Cortex of kidney (tissue), 1 donor: ENCODE measurements at places on chromosomes 1 and 21.

DNA sequence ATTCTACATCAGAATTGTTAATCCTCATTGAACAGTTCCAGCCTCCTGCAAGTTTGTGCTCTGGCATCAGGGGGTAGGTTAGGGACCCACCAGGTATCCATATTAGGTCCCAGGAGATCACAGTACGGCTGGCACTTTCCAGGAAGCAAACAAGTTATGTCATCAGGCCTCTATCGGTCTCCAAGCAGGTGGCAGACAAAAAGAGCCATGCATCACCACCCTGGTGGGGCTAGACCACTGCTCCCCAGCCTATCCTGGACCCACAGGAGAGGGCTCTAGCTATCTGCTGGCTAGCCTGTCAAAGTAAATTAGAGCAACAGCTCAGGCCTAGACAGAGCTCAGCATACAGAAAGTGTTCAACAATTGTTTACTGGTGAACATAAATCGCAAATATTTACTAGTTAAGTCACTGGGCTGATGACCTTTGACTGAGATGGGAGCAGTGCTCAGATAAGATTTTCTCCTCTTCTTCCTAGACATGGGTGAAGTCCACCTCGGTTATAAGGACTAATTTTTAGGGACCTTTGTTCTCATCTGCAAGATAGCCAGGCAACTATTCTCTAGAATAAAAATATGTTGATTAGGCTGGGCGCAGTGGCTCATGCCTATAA is 6.4 kb downstream of the NUAK2 start:
- no peak for DNase-seq

GRCh38 chr1:19154876-19155275 is 55.2 kb downstream of the UBR4 start:
- DNase-seq: no peak

- no peak for DNase-seq
Measured at GRCh38 chr1:69246109-69246508, 321.6 kb upstream of the LRRC7 start.

DNA sequence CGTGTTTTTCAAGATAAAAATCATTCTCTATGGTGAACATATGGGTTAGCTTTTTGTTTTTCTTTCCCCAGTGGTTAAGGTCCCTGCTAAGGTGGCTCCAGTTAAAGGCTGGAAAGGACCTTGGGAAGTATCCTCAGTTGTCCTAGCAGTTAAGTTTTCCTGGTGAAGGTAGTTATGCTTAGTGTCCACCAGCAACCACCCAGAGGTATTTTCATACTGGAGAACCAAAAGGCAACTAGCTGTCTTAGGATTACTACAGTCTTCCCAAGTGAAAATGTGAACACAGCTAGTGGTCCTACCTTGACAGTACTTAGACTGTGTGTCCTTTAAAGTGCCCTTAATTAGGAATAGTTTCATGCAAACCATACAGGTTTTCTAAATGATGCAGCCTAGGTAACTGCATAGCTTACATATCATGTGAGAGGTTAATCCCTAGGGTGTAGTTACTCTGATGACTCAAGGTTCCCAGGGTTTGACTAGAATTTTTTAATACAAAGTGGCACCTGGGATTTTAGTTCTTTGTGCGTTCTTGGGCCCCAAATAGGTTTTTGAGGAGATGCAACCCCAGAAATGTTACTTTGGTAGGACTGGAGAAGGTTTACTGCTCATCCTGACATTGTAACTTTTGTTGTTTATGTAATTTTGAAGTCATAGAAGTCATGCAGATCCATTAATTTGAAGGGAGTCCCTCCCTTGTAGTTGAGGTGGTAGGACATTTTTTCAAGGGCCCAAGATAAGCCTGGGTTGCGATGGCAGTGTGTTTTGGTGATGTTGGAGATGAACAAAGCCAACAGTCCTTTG is 36.5 kb downstream of the YY1AP1 start:
- no peak for DNase-seq

DNA sequence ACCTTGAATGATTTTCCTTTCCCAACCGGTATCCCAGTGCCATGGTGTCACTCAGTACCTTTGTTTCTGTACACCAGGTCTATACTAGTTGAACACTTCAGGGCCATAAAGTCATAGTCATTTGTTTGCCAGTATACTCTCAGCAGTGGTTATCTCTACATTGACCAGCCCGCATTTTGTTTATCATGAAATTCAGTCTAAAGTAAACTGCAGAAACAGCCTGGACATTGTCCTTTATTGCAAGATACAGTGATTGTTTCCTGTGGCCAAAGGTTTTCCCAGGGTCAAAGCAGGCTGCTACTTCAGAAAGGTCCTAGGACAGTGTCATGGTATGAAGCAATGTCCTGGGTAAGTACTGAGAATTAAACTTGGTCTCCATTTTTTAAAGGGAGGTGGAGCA is 407.4 kb downstream of the RWDD3 start:
- no peak for DNase-seq

- DNase-seq: no peak
Measured at GRCh38 chr1:157111396-157112165, 12.0 kb upstream of the ETV3L start.

DNA sequence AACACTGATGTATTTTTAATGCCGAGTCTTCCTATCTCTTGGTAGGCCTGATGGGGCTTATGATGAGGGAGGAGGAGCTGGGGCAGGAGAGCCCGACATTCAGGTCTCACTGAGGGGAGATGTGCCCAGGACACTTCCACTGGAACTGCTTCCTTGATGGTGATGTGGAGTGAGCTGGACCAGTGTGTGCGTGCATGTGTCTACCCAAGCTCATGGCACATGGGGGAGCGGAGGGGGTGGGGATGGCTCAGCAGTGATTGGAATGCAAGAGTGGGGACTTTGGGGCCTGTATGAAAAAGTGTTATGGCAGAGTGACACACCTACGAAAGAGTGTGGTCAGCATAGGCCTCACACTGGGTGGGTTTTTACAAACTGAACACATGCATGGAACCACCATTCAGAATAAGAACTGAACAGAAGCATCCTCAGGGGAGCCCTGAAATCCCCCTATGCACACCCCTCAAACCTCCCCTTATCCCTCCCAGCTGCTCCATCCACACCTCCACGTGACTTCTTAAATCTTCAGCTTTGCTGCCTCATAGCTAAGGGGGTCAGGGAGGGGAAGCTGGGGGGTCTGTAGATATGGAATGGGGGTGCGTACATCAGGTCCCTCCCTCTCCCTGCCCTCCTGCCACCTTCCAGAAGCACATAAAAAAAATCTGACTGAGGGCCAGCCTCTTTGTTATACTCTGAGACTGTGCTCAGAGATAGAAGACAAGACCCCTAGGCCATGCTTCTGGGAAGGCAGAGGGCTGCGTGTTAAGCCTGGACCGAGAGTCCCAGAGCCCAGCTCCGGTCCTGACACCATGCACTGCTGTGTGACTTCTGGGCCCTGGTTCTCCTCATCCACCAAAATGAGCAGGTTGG is 11.6 kb downstream of the IL6R start:
- DNase-seq: no peak

DNA sequence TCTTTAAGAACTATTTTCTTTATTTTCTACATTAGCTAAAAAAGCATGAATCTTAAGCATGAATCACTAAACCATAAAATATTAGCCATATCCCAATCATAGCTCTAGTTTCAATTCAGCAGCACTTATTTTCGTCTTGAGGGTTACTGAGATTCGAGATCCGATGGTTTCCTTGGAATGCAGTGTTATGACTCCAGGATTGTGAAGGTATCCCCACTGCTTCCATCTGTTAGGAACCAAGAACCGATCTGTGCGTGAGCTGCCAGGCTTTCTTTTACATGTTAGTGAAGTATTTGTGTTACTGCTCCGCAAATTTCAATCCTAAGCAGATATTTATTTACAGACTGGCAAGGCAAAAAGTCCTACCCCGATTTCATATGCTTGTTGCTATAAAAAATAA is 18.8 kb downstream of the TNFRSF9 start:
- DNase-seq: no peak

DNA sequence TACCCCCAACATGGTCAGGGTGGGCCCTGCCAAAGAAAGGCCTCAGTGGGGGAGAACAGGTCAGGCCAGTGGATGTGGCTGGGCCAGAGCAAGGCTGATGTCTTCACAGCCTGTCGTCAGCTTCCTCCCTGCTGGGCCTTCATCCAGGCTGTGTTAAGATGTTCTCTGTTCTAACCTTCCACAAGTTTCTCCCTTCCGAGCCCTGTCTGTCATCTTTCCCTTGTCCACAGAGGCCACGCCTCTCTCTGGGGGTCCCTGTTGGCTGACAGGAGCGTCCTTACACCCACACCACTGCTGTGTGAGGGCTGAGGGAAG is 36.2 kb downstream of the SIM2 start:
- no peak for DNase-seq

DNA sequence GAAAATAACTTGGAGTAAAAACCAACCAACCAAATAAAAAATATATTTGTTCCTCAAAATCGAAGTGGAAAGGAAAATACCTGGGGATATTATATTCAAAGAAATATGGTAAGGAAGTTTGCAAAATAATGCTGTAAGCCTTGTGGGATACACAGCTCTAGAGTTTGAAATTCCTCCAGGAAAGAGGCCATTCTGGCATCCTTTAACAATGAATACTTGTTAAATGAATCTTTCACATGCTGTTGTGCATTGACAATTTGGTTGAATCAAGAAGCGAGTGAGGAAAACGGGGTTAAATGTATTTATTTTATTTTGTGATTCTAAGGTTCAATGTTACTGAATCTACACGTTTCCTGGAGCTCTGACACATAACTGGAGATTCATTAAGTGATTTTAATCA is 30.5 kb upstream of the NTNG1 start:
- no peak for DNase-seq

DNA sequence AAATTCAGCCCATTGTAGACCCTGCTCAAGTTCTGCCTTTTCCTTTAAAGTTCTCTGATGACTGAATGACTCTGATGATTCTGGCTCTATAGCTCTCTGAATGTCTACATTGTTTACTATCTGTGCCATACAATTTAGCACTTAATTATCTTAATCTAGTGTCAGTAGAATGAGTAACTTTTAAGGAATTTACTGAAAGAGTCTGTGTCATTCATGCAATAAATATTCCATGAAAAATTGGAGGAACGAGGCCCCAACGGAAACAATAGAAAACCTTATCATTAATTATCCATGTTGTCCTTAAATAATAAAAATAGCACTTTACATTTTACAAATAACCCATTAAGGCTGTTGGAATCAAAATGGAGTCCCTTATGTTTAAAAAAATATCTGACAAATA is 77.8 kb downstream of the SLC44A5 start:
- no peak for DNase-seq

- DNase-seq: no peak
Measured at GRCh38 chr1:234980291-234980644, 148.4 kb downstream of the TOMM20 start.

- no peak for DNase-seq
Measured at GRCh38 chr1:223683586-223684487, 18.3 kb upstream of the CAPN8 start.

DNA sequence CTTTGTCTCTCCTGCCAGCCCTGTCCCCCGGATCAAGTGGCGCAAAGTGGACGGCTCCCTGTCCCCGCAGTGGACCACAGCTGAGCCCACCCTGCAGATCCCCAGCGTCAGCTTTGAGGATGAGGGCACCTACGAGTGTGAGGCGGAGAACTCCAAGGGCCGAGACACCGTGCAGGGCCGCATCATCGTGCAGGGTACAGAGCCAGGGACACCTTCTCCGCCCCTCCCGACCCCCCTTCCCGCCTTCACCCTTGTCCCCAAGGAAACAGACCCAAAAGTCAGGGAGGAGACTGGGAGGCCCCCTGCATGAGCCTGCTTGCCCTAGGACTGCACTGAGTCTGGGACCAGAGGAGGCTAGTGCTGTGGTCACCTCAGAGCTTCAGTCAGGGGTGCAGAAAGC is 18.2 kb downstream of the CNTN2 start:
- DNase-seq: no peak

DNA sequence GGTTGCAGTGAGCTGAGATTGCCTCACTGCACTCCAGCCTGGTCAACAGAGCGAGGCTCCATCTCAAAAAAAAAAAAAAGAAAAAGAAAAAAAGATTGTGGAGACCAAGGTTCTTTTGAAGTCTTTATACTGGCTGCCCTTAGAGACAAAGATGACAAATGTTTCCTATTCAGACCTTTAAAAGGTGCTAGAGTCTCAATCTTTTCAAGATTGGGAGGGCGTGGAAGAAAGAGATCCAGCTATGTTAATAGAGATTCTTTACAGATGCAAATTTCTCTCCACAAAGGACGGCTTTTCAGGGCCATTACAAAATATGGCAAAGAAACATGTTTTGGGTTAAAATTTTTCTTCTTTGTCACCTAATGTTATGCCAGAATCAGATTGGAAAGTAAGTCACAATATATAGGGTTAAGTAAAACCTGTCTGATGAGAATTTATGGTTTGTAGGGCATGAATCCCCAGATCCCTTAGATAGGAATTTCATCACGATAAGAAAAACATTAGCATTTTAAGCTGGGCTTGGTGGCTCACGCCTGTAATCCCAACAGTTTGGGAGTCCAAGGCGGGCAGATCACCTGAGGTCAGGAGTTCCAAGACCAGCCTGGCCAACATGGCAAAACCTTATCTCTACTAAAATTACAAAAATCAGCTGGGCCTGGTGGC is 13.0 kb upstream of the MORC3 start:
- no peak for DNase-seq

DNA sequence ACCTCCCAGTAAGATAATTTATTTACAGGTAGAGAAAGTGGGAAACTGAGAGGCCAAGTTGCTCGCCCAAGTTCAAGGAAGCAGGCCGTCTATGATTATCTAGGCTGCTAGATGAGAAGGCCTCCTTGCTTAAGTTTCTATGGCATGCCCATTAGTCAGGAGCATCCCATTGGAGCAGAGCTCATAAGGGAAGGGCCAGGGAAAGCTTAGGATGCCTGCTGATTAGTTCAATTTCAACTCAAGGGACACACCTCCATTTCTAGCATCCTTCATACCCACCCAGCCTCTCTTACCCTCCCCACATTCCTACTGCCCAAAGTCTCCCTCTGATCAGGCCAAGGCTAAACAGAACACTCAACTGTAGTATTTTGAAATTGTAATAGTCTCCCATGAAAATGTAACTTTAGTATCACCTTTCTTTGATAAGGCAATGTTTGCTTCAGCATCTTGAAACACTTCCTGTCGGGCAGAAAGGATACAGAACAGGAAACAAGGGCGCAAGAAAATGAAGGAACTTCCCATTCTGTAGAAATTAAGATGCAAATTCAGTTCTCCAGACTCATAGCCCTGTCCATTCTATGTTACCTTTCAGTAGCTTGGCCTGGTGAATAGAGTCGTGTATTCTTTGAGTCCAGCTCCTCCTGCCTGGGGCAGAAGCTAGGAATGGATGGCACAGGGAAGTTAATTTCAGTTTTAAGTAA is 46.3 kb upstream of the TARBP1 start:
- no peak for DNase-seq

DNA sequence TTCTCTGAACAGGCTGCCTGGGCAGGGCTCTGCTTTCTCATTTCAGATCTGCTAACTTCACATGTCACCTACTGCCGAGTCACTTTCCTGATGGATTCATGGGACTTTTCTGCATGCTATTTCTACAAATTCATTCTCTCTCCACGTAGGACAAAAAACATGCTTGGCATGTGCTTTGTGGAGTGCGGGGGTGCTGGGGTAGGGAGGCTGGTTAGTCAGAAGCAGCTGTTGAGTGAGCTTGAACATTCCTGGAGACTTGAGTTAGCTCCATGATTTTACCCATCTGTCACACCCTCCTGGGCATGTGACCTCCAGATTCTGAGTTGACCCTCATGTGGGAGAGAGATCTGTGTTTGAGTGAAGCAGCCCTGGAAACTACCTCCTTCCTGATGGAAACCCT is 71.4 kb downstream of the UCK2 start:
- DNase-seq: no peak

- DNase-seq: no peak
Measured at GRCh38 chr21:40051801-40052200, 184.6 kb downstream of the PCP4 start.
